ENCODE measurements at places on chromosomes 16 and 17.

DNA sequence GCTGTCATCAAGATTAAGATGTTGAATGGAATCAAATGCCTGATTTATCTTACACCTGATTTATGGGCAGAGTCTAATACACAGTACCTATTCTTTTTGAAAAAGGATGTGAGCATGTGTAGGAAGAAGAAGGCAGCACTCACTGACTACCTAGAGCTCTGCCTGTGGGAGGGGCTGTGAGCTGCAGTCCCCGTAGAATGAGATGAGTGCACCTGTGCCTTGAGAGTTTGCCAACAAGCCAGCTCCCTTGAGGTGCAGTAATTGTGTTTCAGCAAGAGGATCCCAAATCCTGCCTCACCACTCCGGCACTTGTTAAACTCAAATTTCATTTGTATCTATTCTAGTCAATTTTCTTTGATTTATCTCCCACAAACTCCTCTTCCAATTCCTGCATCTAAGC, 46.0 kb downstream of the CDH11 start:
- no peak for DNase-seq

DNA sequence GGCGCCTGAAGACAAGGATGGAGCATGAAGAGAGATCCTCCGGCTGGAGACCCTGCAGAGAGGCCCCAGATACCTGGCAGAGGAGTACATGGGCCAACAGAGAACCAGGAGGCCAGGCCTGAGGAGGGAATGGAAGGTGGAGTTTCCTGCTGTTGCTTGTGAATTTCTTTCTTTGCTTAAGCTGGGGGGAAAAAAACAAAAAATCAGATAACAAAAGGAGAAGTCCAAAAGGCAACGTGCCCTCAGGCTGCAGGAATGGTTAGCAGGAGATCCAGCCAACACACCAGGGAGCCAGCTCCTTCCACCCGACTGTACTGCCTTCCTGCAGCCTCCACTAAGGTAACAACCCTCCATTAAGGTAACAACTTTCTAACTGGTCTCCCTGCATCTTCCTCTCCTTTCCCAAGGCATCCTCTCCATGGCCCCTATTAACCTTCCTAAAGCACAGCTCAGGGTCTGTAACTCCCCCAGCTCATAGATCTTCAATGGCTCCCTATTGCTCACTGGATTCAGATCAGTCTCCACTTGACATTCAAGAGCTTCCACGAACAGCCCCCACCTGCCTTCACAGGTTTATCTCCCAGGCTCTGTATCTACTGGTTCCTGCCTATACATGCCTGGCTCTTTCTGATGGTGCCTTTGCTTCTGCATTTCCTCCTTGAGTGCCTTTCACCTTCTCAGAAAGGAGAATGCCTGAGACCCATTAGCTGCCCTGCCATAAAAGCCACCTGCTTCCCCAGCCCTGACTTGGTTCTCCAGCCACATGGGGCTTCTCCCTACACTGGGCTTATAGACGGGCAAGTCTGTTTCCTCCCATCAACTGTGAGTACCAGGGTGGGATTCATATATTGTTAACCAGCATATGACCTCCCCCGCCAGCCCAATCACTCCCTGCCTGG, 725 bp upstream of the ARL5C start:
- no peak for DNase-seq

DNA sequence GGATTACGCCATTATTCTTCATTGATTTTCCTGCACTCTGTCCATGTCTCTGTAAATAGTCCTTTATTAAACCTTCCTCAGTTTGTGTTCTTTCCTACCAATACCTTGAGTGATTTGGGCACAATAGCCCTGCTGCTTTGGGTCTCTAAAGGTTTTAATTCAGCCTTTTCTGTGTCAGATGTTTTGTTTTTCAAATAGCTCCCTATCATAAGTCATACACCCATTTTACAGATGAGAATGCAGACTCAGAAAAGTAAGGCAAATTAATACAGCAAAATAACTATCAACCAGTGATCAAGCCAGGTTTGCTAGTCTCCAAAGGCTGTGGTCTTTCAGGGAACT, 25.0 kb upstream of the KPNB1 start:
- no peak for DNase-seq

GRCh38 chr17:7862692-7863437, 5.1 kb downstream of the CYB5D1 start:
- DNase-seq: no peak

- no peak for DNase-seq
Observed at GRCh38 chr17:72502371-72503341, 381.8 kb downstream of the SOX9 start.

DNA sequence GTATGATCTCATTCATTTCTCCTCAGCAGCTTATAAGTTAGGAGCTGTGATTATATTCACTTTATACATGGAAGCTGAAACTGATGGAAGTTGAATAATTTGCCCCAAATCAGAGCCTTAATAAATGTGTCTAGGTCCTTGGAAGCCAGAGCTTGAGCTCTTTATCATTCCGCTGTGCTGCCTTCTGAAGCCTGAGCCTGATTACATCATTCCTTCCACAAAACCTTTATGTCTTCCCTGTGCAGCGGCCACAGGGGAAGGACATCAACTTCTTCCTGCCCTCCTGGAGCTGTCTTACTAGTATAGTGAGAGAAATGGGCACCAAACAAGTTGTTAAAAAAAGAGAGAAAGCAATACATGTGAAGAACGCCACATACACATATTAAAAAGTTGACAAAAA, 6.8 kb downstream of the TNRC6C start:
- no peak for DNase-seq

DNA sequence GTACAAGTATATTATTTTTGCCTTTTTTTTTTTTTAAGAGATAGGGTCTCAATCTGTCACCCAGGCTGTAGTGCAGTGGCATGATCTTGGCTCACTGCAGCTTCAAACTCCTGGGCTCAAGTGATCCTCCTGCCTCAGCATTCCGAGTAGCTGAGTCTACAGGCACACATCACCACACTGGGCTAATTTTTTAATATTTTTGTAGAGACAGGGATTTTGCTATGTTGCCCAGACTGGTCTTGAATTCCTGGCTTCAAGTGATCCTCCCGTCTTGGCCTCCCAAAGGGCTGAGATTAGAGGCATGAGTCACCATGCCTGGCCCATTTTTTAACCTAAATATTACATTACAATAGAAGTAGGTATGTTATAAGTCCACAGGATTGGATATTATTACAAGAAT, 3.2 kb downstream of the TERB1 start:
- no peak for DNase-seq

DNA sequence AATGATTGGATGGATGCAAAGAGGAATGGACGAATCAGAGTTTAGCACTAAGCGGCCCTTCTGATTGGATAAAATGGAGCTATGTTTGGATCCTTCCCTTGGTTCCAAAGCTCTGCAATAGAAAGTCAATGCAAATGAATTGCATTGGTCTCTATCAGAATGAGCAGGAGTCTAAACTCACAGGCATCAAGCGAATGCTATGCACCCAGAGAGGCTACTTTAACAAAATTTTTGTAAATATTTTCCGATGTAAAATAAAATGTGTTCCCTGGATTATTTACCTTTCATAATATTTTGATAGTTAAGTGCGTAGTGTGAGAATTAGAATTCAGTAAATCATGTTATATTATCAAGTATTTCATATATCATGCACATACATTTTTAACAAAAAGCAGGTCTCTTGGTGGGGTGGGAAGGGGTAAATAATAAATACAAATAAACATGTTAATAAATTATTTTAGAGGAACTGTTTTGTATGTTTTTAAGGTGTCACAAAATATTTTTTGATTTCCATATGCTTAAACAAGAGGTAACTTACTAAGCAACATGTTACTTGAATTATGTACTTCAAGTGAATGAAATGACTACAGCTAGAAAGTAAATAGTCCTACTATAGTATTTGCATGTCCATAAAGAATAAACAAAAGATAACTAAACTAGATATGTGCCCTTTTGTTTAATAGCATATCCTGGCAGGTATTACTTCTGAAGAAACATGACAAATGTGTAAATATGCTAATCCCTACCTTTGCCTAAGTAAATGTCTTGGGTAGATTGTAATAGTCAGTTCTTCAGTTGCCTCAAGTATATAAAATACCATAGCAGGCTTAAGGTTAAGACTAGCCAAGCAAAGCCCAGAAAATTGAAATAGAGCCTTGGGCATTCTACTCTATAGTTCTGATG, 4.4 kb upstream of the UNK start:
- DNase-seq: no peak

DNA sequence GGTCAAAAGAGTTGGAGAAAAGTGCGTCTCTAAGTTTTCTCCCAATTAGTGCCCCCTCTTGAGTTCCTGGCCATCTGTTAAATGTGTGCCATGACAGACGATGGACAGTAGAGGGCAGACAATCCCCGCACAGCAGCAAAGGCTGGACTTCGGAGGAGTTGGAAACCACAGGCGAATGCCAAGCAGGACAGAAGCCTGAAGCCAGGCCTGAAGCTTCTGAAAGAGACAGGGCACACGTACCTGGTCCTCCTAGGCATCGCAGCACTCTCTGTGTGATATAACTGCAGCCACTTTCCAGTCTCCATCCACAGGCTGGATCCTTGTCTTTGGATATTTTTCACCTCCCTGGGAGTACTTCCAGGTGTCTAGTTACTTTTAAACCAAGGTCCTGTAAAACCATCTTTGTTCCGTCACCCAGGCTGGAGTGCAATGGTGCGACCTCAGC, 14.5 kb downstream of the C17orf100 start:
- DNase-seq: no peak

DNA sequence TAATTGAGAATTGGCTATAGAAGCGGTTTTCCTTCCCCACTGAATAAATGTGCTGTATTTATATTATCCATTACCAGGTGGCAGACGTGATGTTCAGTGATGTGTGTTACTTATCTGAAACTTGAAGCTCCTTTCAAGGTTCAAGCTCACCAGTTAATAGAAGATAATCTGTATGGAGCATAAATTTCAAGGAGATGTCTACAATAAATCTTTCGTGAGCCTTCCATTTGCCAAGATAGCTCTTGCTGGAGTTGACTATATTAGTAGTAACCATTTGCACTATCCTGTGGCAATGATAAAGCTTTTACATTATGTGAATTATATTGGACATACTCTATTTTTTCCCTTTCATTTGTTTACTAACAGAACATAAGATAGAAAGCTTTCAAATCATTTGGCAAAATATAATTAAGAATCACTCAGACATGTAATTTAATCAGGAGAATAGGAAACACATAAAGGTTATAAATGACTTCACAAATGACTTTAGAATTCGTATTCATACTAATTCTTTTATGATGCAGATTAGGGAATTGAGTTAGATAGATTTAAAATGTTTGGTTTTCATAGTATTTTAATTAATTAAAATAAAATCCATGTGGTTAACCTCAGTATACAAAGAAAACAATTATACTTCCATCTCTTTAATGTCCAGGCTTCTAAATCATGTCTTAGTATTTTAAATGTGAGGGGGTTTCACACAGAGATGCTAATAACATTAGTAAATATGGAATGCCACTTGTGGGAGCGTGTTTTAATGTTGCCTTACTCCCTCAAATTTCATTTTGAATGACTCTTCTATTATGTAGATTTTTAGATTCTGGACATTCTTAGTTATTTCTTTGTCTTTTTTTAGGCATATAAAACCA, 664.4 kb upstream of the CDH8 start:
- no peak for DNase-seq

GRCh38 chr17:6670999-6671398, 19.4 kb downstream of the C17orf100 start:
- no peak for DNase-seq
